ENCODE measurements at places on chromosomes 7 and 10.
A peak's percentile ranks its signal among the peaks of the same experiment; 100 is the strongest.

- no peak for DNase-seq
These were observed 140.9 kb upstream of the NRBF2 start for GRCh38 chr10:62992145-62992721.

DNA sequence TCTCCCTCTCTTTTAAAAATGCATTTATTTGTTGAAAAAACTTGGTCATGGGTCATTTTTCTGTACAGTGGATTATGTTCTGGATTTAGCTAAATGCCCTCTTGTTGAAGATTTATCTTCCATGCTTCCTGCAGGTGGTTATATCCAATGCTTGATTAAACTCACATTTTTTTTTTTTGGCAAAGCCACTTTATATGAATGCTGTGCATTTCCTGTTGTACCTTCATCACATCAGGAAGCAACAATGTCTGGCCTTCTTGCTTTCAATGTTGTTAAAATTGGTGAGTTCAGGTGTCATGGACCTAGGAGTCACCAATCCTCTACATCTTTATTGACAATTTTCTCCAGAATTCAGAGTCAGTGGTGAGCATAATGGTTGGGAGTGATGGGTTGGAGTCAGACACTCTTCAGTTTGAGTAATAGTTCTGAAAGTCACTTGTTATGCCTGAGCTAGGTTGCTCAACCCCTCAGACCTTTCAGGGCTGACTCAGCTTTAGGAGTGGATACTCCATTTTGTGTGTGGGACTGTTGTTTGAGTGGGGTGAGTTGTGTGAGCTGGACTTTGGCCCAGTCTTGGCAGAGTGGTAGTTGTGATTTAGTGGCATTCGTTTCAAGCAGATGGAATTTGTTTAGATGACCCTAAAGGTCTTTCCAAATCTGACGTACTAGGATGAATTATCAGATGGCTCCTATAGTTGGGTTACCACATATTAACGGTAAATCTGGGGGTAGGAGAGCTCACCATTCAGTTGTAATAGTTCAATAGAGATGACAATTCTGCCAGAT is 213.5 kb upstream of the ZNF32 start:
- no peak for DNase-seq

DNA sequence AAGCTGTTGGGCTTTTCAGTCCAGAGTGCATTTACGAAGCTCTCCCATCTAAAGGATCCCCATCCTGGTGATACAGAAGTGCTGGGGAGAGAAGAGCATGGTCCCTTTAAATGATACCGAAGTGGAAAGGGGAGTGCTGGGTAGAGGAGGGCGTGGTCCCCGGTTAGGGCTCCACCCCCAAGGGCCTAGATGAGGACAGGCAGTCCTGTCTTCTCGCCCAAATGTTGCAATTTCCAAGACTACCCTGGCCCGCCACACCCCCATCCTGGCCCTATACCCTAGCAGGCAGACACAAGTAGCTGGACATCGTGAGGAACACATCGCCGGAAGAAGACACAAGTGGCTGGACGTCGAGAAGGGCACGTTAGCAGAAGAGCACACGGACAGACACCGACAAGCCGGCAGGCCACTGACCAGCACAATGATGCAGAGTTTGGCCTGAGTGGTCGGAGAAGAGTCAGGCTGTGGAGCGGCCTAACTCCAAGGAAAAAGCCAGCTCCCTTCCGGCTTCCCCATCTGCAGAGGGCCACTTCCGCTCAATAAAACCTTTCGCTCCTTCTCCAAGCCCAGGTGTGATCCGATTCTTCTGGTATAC is 439.5 kb upstream of the NRP1 start:
- no peak for DNase-seq

GRCh38 chr7:105131890-105132289 is 117.9 kb downstream of the KMT2E start:
- DNase-seq, result no peak

GRCh38 chr7:21125297-21125696 is 302.6 kb upstream of the SP4 start:
- DNase-seq, result no peak

DNA sequence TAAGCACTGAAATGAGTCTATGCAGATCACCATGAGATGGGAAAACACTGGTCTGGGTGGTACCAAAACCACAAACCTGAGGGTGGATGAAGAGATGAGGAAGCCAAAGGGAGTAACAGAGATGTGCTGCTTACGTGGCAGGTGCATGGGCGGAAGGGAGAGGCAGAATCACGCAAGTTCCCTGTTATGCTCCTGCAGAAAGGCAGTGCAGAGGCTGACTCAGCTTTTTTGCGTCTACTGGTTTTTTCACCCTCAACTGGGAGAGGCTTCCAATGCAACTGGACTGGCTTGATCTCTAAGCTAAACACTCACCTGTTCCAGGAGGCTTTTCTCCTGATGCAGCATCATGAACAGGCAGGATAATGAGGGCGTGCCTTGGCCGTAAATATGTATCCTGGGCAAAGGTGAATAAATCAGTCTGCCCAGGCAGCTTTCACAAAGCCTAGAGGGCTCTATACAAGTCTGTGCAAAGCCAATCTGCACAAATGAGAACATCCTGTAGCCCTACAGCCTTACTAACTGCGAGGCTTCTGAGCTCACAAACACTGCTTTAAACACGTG is 95.4 kb upstream of the AFAP1L2 start:
- DNase-seq, result peak; percentile 57

- DNase-seq, result no peak
These were observed 80.8 kb upstream of the PRSS1 start for GRCh38 chr7:142668495-142668894.

- no peak for DNase-seq
These were observed 71.8 kb upstream of the RPA3 start for GRCh38 chr7:7790041-7790741.

DNA sequence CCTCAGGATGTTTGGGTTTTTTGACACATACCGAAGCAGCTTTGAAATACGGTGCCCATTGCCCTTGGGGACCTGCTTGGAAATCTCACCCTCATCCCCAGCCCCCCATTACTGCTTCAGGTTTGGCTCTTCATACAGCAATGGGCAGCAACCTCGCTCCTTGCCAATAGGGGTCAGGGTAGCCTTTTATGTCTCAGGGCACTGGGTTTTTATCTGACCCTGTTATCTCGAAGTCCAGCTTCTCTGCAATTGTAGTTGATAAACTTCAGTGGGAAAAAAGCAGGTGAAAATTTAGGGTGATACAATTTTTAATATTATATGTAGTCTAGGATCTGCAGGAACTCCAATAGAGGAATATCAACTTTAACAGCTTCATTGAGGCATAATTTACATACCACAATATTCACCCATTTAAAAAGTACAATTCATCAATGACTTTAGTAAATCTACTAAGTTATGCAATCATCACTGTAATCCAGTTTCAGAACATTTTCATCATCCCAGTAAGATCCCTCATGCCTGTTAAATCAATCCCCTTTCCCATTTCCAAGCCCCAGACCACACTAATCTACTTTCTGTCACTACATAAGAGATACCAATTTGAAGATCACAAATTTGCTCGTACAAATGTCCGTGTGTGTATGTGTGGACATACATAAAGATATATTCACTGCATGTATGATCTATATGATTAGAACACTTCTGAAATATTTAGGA is 386.2 kb downstream of the KCNMA1 start:
- peak; percentile 47 for DNase-seq

DNA sequence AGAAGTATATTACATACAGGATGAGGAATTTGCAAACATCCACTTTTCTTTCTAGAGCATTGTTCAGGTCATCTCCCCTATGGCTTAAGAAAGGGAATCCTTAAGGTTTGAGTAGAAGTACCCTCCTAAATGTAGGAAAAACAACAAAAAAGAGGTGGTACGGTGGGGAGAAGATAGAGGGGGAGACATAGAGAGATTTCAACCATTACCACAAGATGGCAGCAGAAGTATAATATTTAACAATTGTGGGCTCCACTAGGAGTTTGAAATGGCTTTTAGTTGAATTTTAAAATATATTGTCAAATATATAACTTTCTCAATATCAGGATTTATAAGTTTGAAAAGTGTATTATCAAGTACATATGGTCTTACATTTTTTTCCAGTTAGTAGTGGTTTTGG is 72.7 kb upstream of the PRKG1 start:
- DNase-seq, result no peak

GRCh38 chr10:125455855-125456254 is 227.1 kb downstream of the TEX36 start:
- peak; percentile 34 for DNase-seq

DNA sequence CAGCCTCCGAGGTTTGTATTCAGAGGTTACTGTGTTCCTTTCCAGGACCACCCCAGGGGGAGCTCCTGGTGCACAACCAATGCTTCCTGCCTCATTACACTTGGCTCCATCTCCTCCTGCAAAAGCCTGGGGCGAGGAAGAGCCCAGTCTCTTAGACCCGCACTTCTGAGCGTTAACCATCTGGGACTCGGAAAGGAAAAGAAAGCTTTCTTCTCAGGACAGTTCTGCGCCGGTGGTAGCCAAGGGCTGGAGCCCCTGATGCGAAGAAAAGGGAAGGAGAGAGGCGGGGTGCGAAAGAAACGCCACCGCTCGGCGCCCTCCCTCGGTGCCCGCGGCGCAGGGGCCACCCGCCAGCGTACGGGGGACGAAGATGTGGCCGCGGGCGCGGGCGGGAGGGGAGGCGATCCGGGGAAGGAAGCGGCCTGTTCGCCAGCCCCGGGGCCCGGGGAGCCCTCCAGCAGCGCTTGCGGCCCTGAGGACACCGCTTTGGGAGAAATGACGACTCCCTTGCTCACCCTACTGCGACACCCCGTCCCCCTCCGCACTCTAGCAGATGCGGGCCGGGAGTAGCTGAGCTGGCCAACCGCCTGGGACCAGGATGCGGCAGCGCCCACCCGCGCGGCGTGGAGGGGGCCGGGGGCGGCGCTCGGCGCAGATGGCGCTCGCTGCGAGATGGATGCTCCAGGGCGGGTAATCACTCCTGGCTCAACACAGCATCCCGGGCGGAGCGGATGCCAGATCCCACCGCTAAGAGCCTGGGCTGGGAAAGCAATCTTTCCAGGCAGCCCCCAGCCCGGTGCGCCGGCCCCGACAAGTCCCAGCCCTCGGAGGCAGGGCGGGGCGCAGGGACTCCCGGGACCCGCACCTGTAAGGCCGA is 1.3 kb downstream of the NRCAM start:
- peak; percentile 95 for DNase-seq

- no peak for DNase-seq
These were observed 28.9 kb upstream of the INHBA start for GRCh38 chr7:41731493-41732435.

DNA sequence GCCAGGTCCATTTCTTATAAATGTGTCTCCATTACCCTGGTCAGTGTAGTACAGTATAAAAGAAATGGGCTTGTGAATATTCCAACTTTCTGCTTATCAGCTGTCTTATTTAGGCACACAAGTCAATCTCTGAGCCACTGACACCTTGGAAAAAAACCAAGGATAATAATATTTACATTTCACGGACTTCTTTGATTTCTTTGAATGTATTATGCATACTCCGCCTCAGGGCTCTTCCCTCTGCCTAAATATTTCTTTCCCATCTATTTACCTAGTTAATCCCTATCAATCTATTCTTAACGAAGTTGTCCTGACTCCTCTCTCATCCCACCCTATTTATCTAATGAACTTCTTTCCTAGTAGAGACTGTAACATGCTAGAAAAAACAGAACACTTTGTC is 253.8 kb downstream of the CRPPA start:
- DNase-seq, result no peak

DNA sequence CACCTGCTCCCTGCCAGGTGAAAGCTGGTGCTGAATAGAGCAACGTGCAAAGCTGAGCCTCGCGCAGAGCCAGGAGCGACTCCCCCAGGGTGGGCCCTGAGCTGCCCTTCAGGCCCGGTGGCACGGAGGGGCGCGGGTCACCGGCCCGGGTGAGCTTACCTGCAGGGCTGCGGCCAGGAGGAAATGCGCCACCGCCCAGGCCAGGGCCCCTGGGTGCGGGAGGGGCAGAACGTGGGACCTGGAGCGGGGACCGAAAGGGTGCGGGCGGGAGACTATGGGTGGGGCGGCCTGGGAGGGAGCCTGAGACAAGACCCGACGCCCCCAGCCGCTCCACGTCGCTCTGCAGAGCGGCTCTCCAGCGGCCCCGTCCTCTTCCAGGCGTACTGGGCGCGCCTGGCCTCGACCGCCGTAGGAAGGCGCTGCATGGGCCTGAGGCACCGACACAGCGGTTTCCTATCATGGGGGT is 122.1 kb downstream of the BTAF1 start:
- DNase-seq, result no peak

- DNase-seq, result no peak
These were observed 73.0 kb upstream of the STK17A start for GRCh38 chr7:43509906-43510305.

DNA sequence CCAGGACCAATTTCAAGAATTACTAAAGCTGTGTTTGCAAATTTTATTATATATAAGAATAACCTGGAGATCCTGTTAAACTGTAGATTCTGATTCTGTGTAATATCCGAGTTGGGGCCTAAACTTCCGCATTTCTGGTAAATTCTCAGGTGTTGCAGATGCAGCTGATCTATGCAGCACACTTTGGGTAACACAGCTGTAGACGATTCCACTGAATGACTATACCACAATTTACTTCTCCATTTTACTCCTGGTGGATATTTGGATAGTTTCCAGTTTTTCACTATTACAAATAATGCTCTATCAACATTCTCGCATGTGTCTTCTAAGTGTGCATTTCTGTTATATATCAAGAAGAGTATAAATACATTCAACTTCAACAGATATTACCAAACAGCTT is 7.5 kb downstream of the GDI2 start:
- DNase-seq, result no peak

GRCh38 chr7:96182424-96183158 is 139.3 kb downstream of the SLC25A13 start:
- DNase-seq, result no peak

DNA sequence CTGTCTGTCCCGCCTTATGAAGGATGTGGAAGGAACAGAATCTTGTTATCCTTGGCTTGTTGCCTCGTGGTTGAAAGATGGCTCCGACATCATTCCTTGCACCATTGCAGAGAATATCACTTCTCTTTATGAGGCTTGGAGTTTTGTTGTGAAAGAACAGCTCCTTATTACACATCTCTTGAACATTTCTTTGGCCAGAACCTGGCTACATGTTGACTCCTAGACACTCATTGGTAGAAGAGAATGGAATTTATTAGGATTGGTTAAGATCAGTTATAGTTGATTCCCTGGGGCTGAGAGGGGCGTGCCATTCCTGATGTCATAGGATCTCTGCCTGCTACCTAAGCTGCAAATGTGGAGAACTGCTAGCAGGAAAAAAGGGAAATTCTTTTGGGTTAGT is 180.5 kb upstream of the CTBP2 start:
- no peak for DNase-seq

- DNase-seq, result no peak
These were observed 147.9 kb downstream of the RPS24 start for GRCh38 chr10:78181381-78182055.

GRCh38 chr7:95318501-95319100 is 5.7 kb downstream of the PON1 start:
- DNase-seq, result peak; percentile 51

DNA sequence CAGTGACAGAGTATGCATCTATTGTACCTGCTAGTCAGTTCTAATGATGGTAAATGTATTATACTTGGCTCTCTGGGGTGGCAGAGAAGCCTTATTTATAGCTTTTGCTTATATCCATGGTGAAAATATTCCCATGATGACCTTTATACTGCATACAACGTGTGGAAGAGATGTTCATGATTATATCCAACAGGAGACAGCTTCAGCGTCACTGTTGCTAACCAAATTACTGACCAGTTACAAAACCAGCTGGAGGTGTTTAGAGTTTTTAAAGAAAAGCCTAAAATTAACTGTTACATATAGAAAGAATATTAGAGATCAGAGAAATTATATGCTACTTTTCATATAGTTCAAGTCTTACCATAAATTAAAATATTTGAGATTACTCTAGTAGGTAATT is 280.8 kb downstream of the ETV1 start:
- no peak for DNase-seq

Data from NCI-H1417 (cell line).